Fibroblast of the aortic adventitia (primary cell): ENCODE measurements at places on chromosomes 16 and 17. TPM values are rescaled to one million over a fixed set of nuclear protein-coding genes. Genes with fewer than 3 reads are reported as not detected.

GRCh38 chr16:62546701-62547100, 510.5 kb upstream of the CDH8 start:
- DNase-seq: no peak

Gene MGAT5B
- total RNA-seq: 0.18 and 0.74 TPM in 2 replicates

GRCh38 chr17:30493780-30494179, 16.6 kb downstream of the GOSR1 start:
- DNase-seq: no peak

GRCh38 chr17:7591596-7591995, 1.7 kb upstream of the SOX15 start:
- no peak for DNase-seq

Gene CTRB2
- not detected in 2 replicates for total RNA-seq

Gene CCL5
- not detected in 2 replicates for total RNA-seq

DNA sequence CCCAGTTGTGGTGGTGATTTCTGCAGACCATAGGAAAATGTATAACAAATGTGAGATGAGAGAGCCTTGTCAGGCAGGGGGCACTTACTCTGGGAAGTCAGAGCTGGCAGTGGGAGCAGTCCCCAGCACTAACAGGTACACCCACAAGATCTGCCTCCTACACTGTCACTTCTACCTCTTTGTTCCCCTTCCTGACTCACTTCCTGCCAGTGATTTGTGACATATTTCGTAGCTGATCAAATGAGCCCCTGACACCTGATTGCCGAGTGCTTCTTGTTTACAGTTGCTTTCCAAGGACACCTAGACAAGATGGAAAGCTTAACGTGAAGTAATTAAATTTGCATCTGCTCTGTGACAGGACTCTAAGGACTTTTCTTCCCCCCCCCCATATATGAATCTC, 40.5 kb downstream of the FTO start:
- DNase-seq: no peak

DNA sequence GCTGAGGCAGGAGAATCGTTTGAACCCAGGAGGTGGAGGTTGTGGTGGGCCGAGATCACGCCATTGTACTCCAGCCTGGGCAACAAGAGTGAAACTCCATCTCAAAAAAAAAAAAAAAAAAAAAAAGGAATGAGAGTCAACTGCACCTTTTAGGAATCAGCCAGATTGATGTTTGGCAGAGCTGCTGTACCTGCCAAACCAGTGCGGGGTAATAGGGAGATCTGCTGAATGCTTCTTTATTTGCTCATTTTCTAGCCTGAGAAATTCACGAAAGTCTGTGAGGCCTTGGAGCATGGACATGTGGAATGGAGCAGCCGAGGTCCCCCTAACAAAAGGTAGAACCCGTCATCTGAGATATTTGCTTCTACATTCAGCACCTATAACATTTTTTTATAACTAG, 18.4 kb downstream of the OGFOD1 start:
- DNase-seq: no peak

DNA sequence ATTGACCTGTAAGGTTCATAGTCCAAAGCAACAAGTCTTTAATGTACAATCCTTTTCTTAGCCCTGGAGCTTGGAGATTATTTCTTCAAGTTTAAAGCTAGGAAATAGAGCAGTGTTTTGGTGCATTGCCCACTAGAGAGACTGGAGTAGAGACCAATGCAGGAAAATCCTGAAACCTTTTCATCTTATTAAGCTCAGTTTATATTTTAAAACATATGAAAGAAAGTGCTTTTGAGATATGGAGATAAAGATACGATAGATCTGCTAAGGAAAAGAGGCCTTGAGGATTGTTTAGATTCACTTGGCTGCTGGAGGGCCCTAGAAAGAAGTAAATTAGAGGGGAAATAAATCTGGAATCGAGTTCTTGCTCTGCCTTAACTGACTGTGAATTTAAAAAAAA, 212.0 kb downstream of the GRIN2A start:
- DNase-seq: no peak

GRCh38 chr17:72117535-72118334, 3.1 kb upstream of the SOX9 start:
- DNase-seq: no peak

Gene CORO1A
- 1.9 and 2.8 TPM in 2 replicates for total RNA-seq

GRCh38 chr16:60646631-60647030, 1389.6 kb downstream of the CDH8 start:
- no peak for DNase-seq

GRCh38 chr16:10151718-10152117, 30.5 kb downstream of the GRIN2A start:
- no peak for DNase-seq
